ENCODE measurements at places on chromosomes 4 and X.

GRCh38 chrX:11541510-11541909 is 124.2 kb downstream of the ARHGAP6 start:
- DNase-seq: no peak

DNA sequence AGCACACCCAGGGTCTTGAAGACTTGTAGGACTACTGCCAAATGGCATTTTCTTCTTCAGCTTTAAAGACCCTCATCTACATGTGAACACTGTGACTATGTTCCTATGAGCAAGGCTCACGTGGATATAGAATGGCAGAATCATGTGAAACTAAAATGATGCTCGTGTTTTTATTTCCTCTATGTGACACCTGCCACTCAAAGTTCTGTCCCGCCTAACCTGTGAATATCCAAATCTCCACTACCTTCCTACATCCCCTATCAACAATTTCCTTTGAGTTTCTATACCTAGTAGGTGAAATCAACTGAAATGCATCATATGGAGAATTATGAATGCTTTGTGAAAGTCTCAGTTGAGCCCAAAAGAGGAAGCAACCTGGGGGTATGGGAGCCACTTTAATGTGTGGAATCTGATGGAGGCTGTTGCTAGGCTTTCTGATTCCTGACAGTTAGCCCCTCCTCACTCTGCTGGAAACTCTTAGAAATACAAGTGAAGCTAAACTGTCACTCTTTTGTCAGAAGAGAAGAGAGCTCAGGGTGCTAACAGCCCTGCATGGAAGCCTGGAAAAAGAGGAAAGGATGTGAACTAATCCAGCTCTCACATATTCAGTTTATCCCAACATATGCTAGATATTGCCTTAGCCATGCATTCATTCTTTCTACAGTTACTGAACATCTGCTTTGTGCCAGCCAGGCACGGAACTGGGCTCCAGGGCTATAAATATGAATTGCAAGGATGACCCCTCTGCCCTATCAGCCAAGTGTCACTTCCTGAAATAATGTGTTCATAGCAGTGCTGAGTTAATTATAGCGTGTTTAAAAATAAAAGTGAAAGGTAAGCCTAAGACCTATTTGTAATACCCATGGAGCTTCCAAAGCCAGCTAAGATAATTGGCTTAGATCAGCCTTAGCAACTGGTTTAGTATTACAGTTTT is 11.0 kb downstream of the LHFPL1 start:
- DNase-seq: no peak

DNA sequence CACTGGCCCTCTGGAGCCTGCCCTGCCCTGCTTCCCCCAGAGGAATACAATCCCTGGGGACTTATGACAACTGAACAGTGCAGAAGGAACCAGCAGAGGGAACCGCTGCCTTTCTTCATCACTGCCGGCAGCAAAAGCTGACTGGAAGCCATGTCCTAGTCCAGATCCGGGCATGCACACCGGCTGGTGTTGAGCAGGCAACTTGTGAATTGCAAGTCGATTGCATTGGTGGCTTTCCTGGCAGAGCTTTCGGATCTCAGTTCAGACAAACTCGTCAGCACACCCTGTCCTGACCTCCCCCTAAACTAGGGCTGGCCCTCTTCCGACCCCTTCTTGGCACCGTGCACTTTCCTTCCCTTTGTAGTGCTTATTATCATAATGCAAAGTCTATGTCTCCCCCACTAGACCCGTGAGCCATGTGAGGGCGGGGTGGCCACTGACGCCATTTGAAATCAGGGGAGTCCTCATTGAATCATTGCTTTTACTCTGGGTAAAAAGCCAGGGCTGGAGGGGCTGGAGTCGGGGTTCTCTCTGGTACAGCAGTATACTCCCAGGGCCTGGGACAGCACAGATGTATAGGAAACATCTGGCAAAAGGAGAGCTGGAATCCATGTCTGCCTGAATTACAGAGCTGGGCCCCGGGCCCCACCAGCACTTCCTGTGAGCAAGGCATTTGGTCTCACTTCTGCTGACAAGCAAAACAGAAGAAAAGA is 1.8 kb downstream of the ARHGAP4 start:
- no peak for DNase-seq

DNA sequence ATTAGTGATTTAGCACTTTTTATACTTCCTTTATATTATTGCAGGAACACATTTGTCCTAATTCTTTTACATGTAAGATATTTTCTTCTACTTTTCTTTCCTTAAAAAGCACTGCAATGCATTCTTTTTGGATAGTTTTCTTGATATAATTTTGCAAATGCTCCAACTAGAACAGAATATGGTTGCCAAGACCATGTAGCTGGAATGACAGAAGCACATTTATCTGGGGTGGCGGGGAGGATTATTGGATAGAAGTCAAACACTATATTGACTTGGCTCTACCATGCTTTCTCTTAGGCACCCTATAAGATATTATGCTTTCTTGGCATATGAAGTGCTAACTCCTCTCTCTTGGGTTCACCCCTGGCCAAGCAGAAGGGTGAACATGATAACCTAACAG is 983.5 kb downstream of the FAT4 start:
- DNase-seq: no peak

- no peak for DNase-seq
Observed at GRCh38 chr4:1210241-1210841, 38.0 kb upstream of the SPON2 start.

- DNase-seq: no peak
Observed at GRCh38 chrX:51876441-51876840, 17.0 kb upstream of the MAGED1 start.

GRCh38 chr4:1667273-1667672 is 16.8 kb downstream of the FAM53A start:
- DNase-seq: no peak

- DNase-seq: no peak
Observed at GRCh38 chrX:39650768-39651347, 446.9 kb downstream of the BCOR start.

DNA sequence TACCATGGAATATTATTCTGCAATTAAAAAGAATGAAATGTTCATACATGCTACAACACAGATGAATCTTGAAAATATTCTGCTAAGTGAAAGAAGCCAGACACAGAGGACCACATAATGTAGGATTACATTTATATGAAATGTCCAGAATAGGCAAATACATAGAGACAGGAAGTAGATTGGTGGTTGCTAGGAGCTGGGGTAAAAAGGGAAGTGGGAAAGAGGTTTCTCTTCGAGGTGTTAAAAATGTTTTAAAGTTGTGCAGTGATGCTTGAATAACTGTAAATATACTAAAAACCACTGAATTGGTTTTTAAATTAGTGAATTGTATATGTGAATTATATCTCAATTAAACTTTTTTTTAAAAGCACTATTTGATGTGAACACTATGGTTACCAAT is 3.6 kb upstream of the NXT2 start:
- no peak for DNase-seq

GRCh38 chr4:37447886-37448285 is 203.3 kb downstream of the NWD2 start:
- no peak for DNase-seq

DNA sequence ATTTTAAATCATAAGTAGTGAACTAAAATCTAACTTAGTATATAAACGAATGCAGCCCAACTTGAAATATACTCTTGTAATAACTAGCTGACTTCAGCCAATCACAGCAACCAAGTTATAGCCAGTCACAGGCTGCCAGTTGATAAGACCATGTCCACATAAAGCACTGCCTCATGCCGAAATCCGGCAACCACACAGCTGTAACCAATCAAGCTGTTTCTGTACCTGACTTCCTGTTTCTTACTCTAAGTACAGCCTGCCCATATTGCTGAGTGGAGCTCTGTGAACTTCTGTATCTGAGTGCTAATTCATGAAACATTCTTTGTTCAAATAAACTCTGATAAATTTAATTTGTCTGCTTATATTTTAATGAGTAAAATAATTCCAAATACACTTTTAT is 805.3 kb upstream of the EPHA5 start:
- no peak for DNase-seq

GRCh38 chr4:683982-684622 is 4.8 kb downstream of the SLC49A3 start:
- DNase-seq: no peak

- DNase-seq: no peak
Observed at GRCh38 chr4:165383591-165384073, 4.8 kb downstream of the CPE start.

DNA sequence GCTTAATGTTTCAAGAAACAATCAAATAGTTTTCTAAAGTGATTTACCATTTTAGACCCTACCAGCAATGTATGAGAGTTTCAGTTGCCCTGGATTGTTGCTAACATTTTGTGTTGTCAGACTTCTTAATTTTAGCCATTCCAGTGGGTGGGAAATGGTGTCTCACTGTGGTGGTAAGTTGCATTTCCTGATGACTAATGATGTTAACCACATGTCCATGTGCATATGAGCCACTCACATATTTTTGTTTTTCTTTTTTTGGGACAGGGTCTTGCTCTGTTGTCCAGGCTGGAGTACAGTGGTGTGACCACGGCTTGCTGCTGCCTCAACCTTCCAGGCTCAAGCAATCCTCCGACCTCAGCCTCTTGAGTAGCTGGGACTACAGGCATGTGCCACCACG is 48.3 kb downstream of the MED28 start:
- no peak for DNase-seq

- no peak for DNase-seq
Observed at GRCh38 chrX:75784680-75785491, at the start of gene MAGEE2. MAGEE2 (minus strand) TSS chrX:75785254; CDS start chrX:75785051, 203 bp downstream.

GRCh38 chr4:106039796-106040195 is 144.5 kb downstream of the NPNT start:
- no peak for DNase-seq

DNA sequence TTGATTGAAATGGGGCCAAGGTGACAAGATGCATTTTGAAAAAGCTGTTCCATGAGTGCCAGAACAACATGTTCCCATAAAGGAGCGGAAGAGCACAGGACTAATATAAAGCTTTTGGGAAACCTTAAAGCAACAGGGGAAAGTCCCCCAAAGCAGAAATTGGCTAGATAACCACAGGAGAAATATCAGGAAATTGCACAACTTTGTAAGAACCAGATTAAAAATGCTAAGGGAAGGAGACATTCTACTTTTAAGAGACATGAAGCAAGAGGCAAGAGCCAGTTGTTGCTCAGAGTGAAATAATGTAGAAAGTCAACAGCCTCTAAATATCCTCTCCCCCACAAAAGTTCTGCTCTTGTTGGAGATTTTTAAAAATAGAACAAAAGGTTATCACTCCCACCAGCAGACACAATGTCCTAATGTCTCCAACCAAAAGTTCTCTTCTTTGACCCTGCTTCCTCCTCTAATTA is 85.2 kb upstream of the LNX1 start:
- no peak for DNase-seq

- DNase-seq: no peak
Observed at GRCh38 chr4:96685691-96686090, 845.8 kb downstream of the PDHA2 start.

GRCh38 chrX:17535229-17535628 is 160.2 kb downstream of the NHS start:
- no peak for DNase-seq

DNA sequence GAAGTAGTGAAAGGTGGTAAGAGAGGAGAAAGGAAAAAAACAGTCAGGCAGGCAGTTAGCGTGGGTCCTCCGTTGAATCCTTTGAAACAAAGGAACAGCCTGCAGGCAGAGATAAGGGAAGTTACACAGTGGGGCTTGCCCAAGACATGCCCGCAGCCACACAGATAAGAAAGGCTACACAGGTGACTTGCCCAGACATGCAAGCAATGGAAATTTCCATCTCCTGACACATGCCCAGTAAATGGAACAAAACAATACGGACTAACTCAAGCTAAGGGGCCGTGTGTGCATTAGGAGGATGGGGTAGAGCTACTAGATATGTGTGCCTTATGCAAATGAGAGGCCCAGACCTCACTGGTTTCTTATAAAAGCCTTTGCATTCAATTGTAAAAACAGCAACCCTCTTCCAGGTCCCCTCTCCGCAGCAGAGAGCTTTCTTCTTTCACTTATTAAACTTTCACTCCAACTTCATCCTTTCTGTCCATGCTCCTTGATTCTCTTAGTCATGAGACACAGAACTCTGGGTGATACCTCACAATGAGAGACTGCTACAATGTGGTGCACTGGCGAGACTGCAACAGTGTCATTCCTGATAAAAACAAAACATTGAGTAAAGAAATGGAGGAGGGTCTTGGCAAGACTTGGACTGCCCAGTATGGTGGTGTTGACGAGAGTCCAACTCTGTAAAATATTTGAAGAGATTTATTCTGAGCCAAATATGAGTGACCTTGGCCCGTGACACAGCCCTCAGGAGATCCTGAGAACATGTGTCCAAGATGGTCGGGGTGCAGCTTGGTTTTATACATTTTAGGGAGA is 997.4 kb upstream of the PRKX start:
- DNase-seq: no peak

- DNase-seq: no peak
Observed at GRCh38 chr4:107572281-107572680, 147.8 kb downstream of the PAPSS1 start.

DNA sequence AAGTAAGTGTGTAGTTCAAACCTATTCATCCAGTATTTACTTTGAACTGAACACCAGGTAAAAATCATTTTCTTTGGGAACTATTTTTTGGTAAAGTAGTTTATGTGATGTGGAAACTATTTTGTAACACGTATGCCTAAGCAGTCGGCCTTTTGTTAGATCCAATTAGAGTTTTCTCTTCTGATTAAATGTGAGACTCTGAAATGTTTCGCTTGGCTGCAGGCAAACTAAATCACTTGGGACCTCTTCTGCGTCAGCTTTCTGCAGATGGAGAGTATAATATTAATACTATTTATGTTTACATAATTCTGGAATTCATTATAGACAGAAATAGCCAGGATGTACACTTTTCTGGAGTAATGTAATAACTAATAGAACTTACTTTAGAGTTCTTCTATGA is 46.9 kb downstream of the BMPR1B start:
- DNase-seq: no peak

DNA sequence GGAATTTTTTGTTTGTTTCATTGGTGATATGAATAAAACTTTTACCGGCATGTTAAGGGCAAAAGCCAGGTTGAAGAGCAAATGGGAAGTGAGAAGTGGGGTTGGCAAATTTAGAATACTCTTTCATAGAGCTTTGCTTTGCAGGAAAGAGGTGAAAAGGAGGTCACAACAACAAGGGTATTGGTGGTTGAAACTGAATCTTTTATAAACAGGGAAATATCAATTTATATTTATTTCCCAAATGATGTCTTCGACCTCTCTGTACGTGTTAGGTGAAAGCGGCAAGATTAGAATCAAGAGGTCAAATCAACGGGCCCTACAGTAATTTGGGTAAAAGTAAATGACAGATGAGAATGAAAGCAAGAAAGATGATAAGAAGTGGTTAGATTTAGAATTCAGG is 3.4 kb downstream of the SMR3A start:
- DNase-seq: no peak

- no peak for DNase-seq
Observed at GRCh38 chrX:150759568-150760416, 66.6 kb downstream of the MTMR1 start.

- no peak for DNase-seq
Observed at GRCh38 chr4:101334963-101335572, 12.3 kb downstream of the PPP3CA start.

GRCh38 chrX:10172877-10173276 is 16.1 kb downstream of the CLCN4 start:
- no peak for DNase-seq

All from vagina (tissue), 2 donors.